ENCODE measurements at places on chromosomes 4 and X. TPM values are rescaled to one million over a fixed set of nuclear protein-coding genes. Genes with fewer than 3 reads are reported as not detected.

The BEX2 gene
- total RNA-seq, result 13.1 TPM

The ATP10D gene
- 26.2 TPM for total RNA-seq

The CLIC2 gene
- 0.44 TPM for total RNA-seq

The DNAAF6 gene
- total RNA-seq, result not detected

The ANK2 gene
- 5.4 TPM for total RNA-seq

The ANOS1 gene
- total RNA-seq, result not detected

The FAM184B gene
- 0.05 TPM for total RNA-seq

The FOXP3 gene
- total RNA-seq, result 0.29 TPM

The SUPT20HL2 gene
- total RNA-seq, result not detected

The HTN3 gene
- total RNA-seq, result not detected

The MAP9 gene
- total RNA-seq, result 8.8 TPM

- H3K27me3 ChIP-seq, result no peaks in the 10 kb centered on the region
- no peaks in the 10 kb centered on the region for H3K4me1 ChIP-seq
- no peak overlapping the region for H3K27ac ChIP-seq
Measured at GRCh38 chrX:31609130-31609529, 537.3 kb upstream of the FTHL17 start.

DNA sequence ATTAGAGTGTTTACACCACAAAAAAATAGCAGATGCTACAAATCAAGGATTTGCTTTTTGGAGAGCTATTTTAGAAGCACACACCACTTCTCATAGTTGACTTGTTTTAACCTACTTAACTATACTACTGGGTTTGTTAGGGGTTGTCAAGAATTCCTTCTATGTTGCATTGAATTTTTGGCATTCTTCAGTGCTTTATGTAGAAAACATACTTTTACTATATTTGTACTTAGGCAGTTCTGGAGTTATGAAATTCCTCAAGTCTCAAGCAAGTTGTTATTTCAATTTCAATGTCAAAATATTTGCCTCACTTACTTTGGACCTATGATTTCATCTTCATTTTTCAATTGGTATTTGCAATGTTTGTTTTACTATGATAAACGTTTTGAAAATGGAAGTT is 449.6 kb downstream of the GLUD2 start:
- DNase-seq, result no peak
- H3K27me3 ChIP-seq, result no peaks in the 10 kb centered on the region
- H3K4me1 ChIP-seq, result no peaks in the 10 kb centered on the region

DNA sequence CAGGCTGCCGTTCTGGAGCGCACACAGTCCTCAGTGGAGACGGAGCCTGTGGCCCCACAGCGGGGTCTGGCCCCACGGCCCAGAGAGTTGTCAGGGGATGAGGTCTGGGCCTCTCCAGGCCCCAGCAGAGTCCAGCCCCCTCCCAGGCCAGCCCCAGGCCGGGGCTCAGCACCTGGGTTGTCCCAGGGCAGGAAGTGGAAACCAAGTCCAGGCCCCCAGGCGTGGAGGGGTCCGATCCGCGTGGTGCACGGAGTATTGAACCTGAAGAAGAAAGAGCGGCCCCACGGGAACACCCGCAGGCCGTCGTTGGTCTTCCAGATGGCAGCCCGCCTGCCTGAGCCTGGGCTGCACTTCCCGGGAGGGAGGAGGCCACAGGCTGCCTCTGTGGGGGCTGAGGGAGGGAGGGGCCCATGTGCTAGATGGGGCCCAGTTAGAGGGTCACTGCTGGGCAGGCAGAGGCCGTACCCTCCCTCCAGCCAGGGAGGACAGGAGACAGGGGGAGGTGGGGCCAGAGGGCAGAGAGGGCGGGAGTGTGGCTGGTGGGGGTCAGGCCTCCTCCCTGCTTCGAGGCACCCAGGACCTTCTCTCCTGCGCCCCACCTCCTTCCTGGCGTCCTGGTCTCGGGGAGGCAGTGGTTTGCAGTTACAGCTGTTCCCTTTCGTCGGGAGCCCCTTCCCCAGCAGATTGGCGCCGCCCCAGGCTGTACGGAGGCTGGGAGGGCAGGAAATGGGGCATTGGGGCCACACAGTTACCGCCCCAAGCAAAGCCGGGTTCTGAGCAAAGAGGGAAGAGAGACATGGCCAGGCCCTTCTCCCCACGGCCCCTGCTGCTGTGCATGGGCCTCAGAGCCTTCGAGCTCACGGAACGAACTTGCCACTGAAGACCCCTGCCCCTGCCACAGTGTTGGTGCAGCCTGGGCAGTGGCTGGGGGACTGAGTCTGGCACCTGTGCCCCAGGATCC is 8.1 kb downstream of the HGFAC start:
- H3K36me3 ChIP-seq, result no peaks in the 10 kb centered on the region
- no peaks in the 10 kb centered on the region for H3K4me1 ChIP-seq
- no peak for DNase-seq

DNA sequence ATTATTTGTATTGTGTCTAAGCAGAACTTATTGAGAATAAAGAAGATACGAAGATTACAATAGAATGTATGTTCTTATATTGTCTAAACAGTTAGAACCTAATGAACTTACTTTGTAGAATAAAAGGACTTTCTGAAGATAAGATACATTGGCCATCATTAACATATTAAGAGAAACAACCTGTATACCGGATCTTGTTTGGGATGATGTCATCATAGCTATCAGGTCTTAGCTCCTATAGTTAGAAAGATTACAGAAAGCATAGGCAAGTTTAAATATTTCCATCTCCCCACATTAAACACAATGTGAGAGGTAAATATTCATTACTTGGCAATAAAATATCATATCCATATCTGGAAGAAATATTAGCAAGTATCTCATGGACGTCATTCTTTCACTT is 282.3 kb downstream of the PACRGL start:
- H3K36me3 ChIP-seq, result no peaks in the 10 kb centered on the region
- H3K4me3 ChIP-seq, result no peak overlapping the region
- no peak overlapping the region for H3K27ac ChIP-seq
- H3K4me1 ChIP-seq, result no peaks in the 10 kb centered on the region

DNA sequence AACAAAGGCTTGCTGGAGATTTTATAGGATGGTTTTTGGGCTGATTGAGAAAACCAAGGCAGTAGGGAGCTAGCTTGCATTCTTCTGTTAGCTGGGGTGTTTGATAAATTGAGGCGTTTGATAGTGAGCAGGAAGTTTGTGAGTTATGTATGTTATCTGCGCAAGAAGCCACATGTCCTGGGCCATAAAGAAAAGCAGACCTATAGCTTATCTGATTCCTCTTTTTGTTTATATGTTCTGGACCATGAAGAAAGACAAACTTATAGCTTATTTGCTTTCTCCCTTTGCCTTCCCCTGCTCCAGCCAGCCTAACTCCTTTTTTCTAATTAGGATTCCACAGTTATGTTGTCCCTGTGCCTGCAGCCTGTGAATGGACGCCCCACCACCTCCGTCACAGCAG is 9.2 kb downstream of the HNRNPH2 start:
- H3K27ac ChIP-seq, result peak overlapping the region; percentile 93
- DNase-seq, result no peak
- peaks cover 15% of the 10 kb centered on the region for H3K36me3 ChIP-seq
- H3K27me3 ChIP-seq, result no peaks in the 10 kb centered on the region

GRCh38 chr4:175891851-175892250 is 79.8 kb upstream of the GPM6A start:
- DNase-seq, result no peak
- H3K27ac ChIP-seq, result no peak overlapping the region
- no peak overlapping the region for H3K4me3 ChIP-seq
- H3K4me1 ChIP-seq, result no peaks in the 10 kb centered on the region
- no peaks in the 10 kb centered on the region for H3K36me3 ChIP-seq

DNA sequence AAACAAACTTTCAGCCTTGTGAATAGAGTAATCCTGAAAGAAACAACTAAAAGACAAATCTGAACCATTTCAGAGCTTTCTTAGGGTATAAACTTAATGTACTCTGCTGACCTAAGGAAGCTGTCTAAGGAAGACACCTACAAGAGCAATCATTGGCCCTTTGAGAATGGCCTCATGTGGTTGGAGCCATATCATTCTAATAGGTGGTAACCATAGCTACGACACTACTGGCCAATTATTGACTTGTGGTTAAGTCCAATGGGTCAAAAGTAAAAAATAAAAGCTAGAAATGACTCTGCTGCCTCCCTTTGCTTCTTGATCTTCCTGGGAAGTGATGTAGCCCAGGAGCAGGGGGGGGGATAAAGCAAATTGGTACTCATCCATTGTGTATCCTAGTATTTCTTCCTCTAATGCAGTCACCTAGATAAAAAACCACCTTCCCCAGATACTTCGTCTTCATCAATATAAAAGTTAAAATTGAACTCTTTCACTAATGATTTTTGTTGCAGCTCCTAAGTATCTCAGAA is 547.0 kb downstream of the ARAP2 start:
- no peak for DNase-seq
- H3K4me3 ChIP-seq, result no peak overlapping the region
- no peaks in the 10 kb centered on the region for H3K27me3 ChIP-seq
- no peaks in the 10 kb centered on the region for H3K36me3 ChIP-seq
- H3K4me1 ChIP-seq, result no peaks in the 10 kb centered on the region
- H3K27ac ChIP-seq, result no peak overlapping the region

DNA sequence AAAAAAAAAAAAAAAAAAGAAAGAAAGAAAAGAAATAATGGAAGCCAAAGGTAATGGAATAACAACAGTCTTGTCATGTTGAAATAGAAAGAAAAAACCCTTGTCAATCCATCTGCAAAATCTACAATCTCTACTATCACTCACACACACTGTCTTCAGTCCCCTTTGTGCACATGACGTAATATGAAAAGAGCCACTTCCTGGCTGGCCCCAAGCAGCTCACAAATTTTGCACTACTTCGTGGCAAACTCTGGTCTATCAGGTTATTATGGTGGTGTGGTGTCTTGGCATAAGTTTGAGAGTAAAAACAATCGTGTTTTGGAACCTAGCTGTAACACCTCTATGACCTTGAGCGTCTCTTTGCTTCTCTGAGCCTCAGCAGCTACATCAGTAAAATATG is 8.3 kb upstream of the AFAP1 start:
- no peak overlapping the region for H3K27ac ChIP-seq
- H3K4me1 ChIP-seq, result no peaks in the 10 kb centered on the region

DNA sequence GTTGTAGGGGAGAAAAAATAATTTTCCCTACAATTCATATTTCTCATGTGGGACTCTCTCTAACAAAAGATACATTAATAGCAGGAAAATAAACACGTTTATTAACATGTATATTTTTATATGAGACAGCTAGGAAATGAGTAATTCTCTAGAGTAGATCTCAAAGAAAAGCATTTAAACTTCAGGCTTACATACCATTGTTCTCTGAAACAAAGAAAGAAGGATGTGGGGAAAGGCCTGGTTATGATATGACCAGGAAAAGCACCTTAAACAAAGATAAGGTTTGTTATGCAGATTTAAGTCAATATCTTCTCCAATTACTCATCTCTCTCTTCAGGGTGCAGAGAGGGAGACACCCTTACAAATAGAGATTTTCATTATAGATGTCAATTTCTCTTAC is 131.3 kb downstream of the SLC7A11 start:
- H3K27me3 ChIP-seq, result no peaks in the 10 kb centered on the region
- H3K36me3 ChIP-seq, result no peaks in the 10 kb centered on the region
- peaks cover 31% of the 10 kb centered on the region for H3K4me1 ChIP-seq
- DNase-seq, result no peak

GRCh38 chr4:67451464-67451863 is 93.8 kb downstream of the CENPC start:
- peaks cover 54% of the 10 kb centered on the region for H3K36me3 ChIP-seq
- no peaks in the 10 kb centered on the region for H3K4me1 ChIP-seq
- H3K27me3 ChIP-seq, result no peaks in the 10 kb centered on the region
- DNase-seq, result no peak
- no peak overlapping the region for H3K4me3 ChIP-seq
- H3K27ac ChIP-seq, result no peak overlapping the region

DNA sequence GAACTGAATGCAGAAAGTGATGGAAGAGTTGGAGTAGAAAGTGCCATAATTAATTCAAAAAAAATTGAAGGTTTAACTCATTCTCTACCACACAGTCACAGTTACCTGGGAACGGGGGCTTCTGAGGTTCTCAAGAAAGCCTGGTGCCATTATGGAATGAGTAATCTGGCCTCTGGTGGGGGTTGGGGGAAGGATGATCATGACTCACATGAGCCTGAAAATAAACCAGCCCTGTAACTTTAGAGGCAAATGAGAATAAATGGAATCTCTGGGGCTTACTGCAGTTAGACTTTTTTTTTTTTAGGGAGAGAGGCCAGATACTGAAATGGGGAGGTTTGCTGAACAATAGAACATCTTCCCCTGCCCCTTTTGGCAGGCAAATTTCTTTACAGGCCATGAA is 55.3 kb downstream of the SOD3 start:
- H3K4me3 ChIP-seq, result no peak overlapping the region
- H3K27me3 ChIP-seq, result peaks cover 2% of the 10 kb centered on the region
- DNase-seq, result no peak
- no peak overlapping the region for H3K27ac ChIP-seq
- H3K36me3 ChIP-seq, result no peaks in the 10 kb centered on the region
- H3K4me1 ChIP-seq, result no peaks in the 10 kb centered on the region

DNA sequence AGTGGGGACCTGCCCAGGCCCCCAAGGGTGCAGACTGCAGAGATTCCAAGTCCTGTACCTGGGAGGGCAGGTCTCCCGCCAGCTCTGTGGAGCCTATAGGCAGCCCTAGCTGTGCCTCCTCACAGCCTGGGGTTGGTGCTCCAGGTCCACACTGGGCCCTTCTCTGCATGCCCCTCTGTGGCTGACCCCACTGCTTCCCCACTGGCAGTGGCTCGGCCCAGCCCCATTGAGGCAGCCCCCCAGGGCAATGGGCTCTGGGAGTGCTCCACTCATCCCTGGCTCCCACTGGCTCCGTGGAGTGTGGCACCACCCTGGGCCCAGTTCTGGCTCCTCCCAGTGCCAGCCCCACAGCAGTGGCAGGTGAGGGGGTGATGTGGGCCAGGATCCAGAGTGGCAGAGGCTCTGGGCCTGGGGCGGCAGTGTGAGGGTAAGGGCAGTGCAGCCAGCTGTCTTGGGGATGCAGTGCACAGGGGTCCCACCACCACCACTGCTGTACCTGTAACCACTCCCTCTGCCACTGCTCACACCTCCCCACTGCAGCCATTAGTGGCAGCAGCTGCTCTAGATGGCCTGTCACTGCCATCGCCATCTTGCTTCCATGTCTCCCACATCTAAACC is 312.2 kb downstream of the GPM6A start:
- no peak overlapping the region for H3K27ac ChIP-seq
- no peaks in the 10 kb centered on the region for H3K4me1 ChIP-seq
- no peaks in the 10 kb centered on the region for H3K27me3 ChIP-seq
- no peak overlapping the region for H3K4me3 ChIP-seq
- H3K36me3 ChIP-seq, result no peaks in the 10 kb centered on the region
- DNase-seq, result no peak

GRCh38 chrX:119828446-119828845 is 24.3 kb downstream of the UPF3B start:
- no peak overlapping the region for H3K4me3 ChIP-seq
- H3K4me1 ChIP-seq, result no peaks in the 10 kb centered on the region
- H3K27ac ChIP-seq, result no peak overlapping the region
- peaks cover 28% of the 10 kb centered on the region for H3K36me3 ChIP-seq
- H3K27me3 ChIP-seq, result no peaks in the 10 kb centered on the region
- DNase-seq, result no peak
